ENCODE measurements at places on chromosomes 5 and 9.

- peak; percentile 72 for DNase-seq
Measured at GRCh38 chr9:129458663-129459546, 162.0 kb downstream of the C9orf50 start.

DNA sequence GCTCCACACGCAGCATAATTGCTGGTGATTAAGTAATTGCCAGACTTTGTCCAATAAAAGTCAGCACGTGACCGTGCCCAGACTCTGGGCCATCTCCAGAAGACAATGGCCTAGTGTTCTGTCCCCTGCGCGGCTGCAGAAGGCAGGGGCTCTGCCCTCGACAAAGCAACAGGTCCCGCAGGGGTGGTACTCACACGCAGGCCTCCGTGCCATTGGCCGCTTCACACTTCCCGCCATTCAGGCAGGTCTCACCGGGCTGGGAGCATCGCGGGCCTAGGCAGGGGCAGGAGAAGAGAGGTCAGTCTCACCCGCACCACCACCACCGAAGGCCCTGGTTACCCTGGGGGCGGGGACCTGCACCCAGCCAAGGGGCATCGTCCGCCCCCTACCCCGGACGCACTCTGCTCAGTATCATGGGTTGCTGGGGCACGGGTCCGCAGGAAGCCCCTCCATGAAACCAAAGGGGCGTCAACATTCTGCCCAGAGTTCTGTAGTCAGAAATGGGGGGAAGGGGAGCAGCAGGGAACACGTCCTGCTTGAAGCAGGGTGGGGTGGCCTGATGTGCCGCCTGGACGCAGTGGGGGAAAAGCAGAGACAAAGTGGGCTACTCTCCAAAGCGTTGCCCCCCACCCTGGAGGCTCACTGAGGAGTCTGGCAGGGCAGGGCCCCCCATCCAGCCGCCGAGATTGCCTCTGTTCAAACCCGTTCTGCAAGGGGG lies 1.9 kb downstream of the NOTCH1 start:
- DNase-seq, result no peak

GRCh38 chr9:74765481-74765971 lies 122.2 kb downstream of the TRPM6 start:
- DNase-seq, result no peak

GRCh38 chr9:128066713-128067644 lies at the start of gene NAIF1:
TSS of gene NAIF1 (minus strand) at chr9:128067320. CDS start at chr9:128067101, 219 bp downstream.
- peak; percentile 97 for DNase-seq

GRCh38 chr9:129414377-129414992 lies 206.4 kb downstream of the C9orf50 start:
- no peak for DNase-seq
